Placental epithelial cell (primary cell): ENCODE measurements at places on chromosomes 2 and 18. TPM values are rescaled to one million over a fixed set of nuclear protein-coding genes. Genes with fewer than 3 reads are reported as not detected.

CABYR gene
- total RNA-seq = 3.5 and 7.4 TPM in 2 replicates

IFT172 gene
- total RNA-seq = 13.1 and 14.9 TPM in 2 replicates

ANKRD30BL gene
- total RNA-seq = not detected in 2 replicates

INO80C gene
- 3.5 and 5.9 TPM in 2 replicates for total RNA-seq

CAVIN2 gene
- total RNA-seq = 1.6 and 4.2 TPM in 2 replicates

SMC6 gene
- 11.8 and 15.3 TPM in 2 replicates for total RNA-seq

CERS6 gene
- 48.3 and 64.3 TPM in 2 replicates for total RNA-seq

SPP2 gene
- not detected in 2 replicates for total RNA-seq
